Karpas-422 (cell line): ENCODE measurements at places on chromosomes 4 and X. TPM values are rescaled to one million over a fixed set of nuclear protein-coding genes. Genes with fewer than 3 reads are reported as not detected.

The IBSP gene
- not detected in 2 replicates for total RNA-seq

- no peak for DNase-seq
These were observed 850.4 kb upstream of the FRG1 start for GRCh38 chr4:189090174-189090814.

GRCh38 chr4:130542953-130543352 lies 1447.0 kb downstream of the C4orf33 start:
- no peak for DNase-seq

The GLRA3 gene
- total RNA-seq, result not detected in 2 replicates

DNA sequence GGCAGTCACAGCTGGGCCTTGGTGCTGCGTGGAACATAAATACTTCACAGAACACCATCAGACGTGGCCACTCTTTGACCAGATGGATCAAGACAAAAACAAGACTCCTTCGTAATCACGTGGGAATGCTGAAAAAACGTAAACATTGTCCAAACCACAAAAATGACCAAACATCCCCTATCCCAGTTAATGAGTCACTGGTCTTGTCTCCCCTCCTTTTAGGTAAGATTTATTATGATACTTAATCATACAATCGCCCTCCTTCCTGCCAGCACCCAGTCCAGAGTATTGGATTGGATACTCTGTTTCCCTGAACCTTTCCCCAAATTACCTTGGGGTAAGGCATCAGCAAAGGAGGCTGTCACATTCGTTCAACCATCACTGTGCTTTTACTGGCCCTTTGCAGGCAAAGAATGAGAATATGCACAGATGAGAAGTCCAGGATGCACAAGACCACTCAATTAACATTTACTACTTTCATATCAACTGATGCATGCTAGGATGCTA lies 601 bp upstream of the TCEANC start:
- DNase-seq, result no peak

The KCTD8 gene
- total RNA-seq, result not detected in 2 replicates

- DNase-seq, result no peak
These were observed 130.3 kb downstream of the ADGRA3 start for GRCh38 chr4:22385611-22386011.

DNA sequence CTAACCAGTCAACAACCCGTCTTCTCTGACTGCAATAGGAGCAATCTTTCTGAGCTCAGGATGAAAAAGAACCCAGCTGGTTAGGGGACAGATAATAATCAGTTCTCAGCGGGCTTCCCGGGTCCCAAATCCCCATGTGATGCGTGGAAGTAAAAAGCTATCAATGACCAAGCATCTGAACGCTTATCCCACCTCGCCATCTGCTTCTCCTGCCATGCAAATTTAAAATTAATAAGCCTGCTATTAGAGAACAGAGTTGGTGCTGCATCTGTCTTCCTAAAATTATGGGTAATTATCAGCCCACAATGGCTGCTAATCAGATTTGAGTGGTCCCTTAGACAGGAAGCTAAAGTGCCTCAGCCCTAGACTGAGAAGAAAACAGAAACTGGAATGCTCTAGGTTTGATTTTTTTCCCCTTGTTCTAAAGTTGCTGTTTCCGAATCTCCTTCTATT lies 37.5 kb downstream of the AFAP1 start:
- no peak for DNase-seq

GRCh38 chr4:111449657-111450056 lies 695.6 kb upstream of the FAM241A start:
- DNase-seq, result no peak

The ITGB1BP2 gene
- 2.7 and 3.8 TPM in 2 replicates for total RNA-seq

DNA sequence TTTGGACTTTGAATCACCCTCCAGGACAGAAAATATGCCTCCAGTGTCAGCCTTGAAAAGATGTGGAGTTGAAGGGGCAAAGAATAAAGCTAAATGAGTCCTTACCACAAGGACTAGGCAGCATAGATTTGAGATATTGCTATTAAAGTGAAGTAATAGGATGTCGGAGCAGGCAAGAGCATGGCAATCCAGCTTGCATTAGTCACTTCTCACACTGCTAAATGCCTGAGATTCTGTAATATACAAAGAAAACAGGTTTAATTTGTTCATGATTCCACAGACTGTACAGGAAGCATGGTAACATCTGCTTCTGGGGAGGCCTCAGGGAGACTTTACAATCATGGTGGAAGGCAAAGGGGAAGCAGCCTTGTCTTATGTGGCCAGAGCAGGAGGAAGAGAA lies 109.8 kb upstream of the PCDH7 start:
- no peak for DNase-seq

DNA sequence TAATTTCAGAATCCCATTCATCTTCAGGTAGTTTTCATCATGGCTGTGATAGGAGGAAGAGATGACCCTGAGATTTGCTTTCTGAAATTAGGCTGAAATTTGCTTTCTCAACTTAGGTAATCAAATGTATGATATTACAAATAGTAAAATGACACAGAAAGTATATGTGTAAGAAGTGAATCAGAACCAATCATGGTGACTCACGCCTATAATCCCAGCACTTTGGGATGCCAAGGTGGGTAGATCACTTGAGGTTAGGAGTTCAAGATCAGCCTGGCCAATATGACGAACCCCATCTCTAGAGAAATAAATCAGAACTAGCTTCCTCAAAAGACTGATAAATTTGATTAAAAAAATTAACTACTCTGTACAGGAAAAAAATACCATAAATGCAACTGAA lies 555.4 kb downstream of the STPG2 start:
- DNase-seq, result no peak

DNA sequence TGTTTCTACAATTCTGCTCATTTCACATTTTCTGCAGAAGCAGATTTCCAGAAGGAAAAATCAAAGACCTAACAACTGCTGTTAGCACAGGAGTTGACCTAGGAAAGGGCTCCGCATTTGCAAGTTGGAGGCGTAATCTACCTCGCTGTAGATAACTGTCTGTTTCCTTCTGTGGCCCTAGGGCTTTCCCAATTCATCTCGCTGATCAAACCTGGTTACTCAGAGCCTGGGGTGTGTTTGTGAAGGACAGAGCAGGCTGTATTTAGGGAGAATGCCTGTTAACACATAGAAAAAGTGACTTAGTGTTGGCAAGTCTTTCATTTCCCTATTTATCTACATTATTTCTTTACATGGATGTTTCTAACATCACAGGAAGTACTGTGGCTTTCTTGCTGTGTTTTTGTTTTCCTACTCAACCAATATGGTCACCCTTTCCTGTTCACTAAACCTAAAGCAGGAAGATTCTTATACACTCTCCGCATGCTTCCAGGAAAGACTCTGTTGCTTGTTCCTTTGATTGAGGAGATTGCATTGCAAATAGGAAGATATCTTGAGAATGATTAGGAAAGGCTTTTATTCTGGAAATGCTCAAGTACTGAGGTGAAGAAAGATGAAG lies 40.5 kb downstream of the AGA start:
- DNase-seq, result no peak

The NXF2B gene
- not detected in 2 replicates for total RNA-seq

DNA sequence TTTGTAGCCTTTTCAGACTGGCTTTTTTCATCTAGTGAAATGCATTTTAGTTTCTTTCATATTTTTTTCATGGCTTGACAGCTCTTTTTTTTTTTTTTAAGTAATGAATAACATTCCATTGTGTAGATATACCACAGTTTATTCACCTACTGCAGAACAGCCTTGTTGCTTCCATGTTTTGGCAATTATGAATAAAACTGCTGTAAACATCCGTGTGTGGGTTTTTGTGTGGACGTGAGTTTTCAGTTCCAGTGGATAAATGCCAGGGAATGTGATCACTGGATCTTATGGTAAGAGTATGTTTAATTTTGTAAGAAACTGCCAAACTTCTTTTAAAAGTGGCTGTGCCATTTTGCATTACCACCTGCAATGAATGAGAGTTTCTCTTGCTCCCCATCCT lies 160.8 kb downstream of the SOWAHB start:
- DNase-seq, result no peak

The GYPA gene
- not detected in 2 replicates for total RNA-seq

DNA sequence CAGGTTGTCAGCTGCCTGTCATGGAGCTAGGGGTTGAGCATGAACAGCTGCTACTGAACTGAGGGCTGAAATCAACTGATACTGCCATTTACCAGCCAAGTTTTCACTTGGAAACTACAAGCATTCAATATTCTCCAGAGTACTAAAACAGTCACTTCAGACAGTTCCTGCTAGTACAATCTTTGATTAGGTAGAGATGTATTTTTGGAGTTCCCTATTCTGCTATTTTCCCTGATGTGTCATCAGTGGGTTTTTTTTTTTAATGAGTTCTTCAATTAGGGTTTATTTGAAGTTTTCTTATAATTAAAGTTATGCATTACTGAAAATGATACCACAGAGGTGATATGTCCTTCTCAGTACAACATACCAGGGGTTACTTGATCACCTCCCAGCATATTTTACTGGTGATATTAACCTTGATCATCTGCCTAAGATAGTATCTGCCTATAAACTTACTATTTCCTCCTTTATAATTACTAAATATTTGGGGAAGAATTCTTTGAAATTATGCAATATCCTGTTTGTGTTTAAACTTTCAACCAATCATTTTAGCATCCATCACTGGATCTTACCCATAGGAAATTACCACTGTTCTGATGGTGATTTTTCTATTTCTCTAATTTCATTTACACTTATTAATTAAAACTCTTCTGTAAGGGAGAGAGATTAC lies 13.6 kb downstream of the PDCL2 start:
- no peak for DNase-seq

GRCh38 chrX:154517101-154517781 lies 1.2 kb upstream of the FAM3A start:
- no peak for DNase-seq

DNA sequence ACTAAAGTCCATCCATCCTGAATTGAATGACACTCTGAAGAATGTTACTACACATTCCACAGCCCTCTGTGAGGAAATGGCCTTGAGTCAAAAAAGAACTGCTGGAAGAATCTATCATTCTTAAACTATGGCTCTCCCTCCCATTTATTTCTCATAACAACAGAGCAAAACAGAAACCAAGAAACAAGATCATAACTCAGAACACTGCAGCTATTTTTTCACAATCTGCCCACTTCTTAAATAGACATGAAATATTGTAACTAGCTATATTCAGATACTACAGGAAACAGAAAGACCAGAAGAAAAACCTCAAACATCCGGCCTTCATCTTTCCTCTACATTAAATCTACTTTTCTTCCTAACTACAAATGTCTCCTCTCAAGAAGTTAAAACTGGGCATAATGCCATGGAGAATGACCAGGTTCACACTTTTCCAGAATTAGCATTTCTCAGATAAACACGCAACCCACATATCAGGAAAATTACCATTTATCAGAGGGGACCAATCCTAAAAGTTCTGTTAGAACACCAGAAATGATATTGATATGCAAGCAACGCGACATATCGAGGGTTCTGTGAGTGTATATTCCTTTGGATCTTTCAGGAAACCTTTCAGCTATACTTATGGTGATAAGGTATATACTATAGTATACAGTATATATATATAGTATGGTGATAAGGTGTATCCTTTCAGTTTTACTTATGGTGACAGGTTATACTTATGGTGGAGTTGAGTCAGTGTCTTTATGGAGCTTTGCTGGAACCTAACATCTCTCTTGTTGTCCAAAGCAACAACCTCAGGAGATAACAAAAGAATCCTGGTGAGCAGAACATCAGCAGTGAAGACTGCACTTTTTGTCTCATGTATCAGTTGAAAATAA lies 60.4 kb upstream of the IRF2 start:
- peak; percentile 58 for DNase-seq

- no peak for DNase-seq
These were observed 81.5 kb downstream of the CLCN5 start for GRCh38 chrX:50003927-50004326.

DNA sequence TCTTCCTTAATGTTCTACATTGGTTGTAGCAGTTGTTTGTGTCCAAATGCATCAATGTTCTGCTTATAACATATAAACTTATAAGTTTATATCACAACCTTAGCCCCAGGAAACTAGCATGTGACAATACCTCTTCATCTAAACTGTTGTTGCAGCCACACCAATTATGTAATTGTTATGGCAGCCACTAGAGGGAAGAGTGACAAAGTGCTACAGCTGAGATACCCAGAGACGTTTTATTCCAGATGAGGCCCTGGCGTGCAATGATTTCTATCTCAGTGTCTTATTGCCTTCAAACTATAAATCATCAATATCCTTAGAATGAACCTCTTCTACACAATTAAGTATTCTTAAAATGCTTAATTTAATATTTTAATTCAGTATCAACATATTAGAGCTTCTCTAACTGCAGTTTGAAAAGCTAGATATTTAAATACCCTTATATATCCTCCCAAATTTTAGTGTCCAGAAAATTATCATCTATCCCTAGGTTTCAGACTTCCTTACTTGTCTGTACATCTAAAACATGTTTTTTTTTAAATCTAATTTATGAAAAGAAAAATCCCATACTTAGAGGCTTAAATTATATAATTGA lies 171.6 kb downstream of the PCDH10 start:
- DNase-seq, result peak; percentile 72
